ENCODE measurements at places on chromosomes 7 and 10.

DNA sequence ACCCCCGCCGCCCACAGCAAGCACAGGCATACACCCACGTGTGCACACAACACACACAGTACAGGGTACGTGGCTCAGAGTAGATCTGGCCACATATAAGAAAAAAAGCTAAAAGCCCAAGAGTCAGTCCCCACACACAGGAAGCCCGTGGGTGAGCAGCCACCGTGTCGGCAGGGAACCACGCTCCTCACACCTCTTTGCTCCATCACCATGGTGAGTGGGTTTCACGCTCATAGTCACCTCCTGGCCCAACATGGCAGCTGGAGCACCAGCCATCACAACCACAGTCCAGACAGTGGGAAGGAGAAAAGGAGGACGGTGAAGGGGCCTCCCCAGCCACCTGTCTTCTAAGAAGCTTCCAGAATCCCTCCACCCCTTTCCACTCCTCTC, 76.0 kb upstream of the PDGFA start:
- DNase-seq: no peak

- no peak for DNase-seq
These were observed 804.8 kb upstream of the IGFBP3 start for GRCh38 chr7:46725838-46726237.

DNA sequence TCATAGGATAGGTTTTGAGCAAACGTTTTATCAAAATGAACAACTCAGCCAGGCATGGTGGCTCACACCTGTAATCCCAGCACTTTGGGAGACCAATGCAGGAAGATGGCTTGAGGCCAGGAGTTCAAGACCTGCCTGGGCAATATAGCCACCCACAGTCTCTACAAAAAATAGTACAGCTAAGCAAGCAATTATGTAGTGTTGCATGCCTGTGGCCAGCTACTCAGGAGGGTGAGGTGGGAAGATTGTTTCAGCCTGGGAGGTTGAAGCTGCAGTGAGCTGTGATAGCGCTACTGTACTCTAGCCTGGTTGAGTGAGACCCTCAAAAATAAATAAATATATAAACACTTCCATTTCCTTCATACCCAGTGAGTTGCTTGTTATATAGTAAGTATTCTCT, 67.1 kb downstream of the LSMEM1 start:
- DNase-seq: no peak

- DNase-seq: no peak
These were observed 407.4 kb downstream of the MAGI2 start for GRCh38 chr7:79046061-79046460.

DNA sequence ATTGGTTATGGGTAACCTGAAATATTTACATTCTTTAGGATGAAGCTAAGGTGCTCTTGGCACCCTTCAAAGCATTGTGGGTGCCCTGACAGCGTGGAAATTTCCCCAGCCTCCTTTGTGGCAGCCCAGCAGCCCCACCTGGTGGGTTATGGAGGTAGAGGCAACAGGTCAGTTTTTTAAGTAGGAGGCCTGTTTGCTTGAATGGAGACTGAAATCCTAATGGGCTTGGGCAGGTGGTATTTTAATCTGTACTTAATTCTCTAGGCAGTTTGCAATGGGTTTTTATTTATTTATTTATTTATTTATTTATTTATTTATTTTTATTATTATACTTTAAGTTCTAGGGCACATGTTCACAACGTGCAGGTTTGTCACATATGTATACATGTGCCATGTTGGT, 139.4 kb downstream of the EPC1 start:
- peak; percentile 6 for DNase-seq

GRCh38 chr7:99449326-99449725, 10.6 kb downstream of the CPSF4 start:
- no peak for DNase-seq

DNA sequence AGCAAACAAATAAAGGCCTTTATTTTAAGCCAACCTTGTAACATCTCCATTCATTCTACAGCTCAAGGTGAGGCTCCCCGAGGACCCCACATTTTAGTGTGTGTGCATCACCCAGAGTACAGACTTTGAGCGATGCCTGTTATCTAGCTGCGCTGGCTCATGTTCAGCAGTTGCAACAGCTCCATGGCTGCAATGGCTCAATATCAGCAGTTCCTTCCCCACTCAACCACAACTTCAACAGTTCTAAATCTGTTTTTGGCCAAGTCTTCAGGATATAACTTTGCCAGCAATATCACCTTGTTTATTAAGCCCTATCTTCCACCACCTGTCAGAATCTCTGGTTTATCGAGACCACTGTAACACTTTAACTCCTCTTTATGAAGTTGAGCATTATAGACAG, 95.8 kb downstream of the WNT2 start:
- DNase-seq: no peak

DNA sequence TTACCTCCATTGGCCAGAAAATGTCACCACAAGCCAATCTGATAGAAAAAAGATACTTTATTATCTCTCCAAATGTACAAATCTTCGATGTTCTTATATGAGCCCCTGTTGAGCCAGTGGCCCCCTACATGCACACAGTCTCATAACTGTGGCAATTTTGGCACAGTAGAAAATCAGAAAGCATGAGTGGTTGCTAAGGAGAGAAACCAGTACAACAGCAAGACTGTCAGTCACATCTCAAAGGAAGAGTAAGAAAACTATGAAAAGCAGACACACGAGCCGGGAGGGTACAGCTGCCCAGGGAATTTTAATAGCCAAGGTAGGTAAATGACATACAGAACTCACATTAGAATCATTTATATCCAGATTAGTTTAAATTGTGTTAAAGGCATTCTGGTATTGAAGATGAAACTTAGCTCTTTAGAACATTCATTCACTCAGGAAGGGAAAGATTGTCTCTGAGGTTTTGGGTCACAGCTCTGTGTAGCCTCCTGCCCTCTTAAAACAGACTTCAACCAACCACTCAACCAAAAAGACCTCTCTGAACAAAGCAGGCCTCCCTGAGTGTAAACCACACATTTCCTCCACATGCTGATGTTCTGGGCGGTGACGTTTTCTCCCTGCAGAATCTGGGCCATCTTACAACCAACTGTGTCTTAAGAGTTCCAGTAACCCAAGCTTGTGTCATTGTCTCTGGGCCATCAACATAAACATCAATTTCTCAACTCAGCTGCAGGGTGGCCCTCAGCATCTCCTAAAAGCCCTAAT, 80.8 kb upstream of the ADAM12 start:
- no peak for DNase-seq

Measured in NCI-H524 (cell line).